Activated CD8-positive, alpha-beta memory T cell treated with anti-CD3 and anti-CD28 coated beads for 1 hour (primary cell): ENCODE measurements at places on chromosomes 3 and 15.

DNA sequence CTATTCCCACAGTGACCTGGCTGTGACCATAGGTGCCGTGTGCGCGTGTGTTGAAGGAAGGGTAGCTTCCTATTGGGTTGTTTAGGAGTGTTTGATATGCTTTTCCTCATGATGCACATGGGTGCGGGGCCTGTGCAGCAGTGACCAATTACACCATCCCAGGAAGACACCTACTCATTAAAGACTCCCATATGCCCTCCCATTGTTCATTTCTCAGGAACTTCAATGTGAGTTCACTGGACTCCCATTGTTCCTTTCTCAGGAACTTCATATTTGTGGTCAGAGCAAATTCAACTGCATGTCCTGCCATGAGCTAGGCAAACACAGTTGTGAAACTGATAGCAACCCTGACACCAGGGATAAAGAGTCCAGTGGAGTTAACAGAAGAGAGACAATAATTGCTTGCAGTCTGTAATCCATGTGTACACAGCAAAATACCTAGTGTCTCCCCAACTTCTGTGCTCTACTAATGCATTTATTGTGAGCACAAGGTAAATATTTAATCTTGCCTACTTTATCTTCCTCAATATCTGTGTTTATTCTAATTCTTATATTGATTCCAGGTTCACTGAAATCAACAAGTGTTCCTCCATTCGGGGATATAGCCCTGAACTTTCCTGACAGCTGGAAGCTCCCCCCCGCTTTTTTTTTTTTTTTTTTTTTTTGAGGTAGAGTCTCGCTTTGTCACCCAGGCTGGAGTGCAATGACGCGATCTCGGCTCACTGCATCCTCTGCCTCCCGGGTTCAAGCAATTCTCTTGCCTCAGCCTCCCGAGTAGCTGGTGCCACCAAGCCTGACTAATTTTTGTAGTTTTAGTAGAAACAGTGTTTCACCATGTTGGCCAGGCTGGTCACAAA is 57.5 kb upstream of the GCNT3 start:
- DNase-seq = no peak

GRCh38 chr3:70849911-70850699 is 537.7 kb upstream of the MDFIC2 start:
- DNase-seq = no peak

GRCh38 chr3:119230071-119230470 is 10.6 kb downstream of the B4GALT4 start:
- no peak for DNase-seq

GRCh38 chr3:185164428-185165217 is 11.8 kb upstream of the C3orf70 start:
- no peak for DNase-seq

DNA sequence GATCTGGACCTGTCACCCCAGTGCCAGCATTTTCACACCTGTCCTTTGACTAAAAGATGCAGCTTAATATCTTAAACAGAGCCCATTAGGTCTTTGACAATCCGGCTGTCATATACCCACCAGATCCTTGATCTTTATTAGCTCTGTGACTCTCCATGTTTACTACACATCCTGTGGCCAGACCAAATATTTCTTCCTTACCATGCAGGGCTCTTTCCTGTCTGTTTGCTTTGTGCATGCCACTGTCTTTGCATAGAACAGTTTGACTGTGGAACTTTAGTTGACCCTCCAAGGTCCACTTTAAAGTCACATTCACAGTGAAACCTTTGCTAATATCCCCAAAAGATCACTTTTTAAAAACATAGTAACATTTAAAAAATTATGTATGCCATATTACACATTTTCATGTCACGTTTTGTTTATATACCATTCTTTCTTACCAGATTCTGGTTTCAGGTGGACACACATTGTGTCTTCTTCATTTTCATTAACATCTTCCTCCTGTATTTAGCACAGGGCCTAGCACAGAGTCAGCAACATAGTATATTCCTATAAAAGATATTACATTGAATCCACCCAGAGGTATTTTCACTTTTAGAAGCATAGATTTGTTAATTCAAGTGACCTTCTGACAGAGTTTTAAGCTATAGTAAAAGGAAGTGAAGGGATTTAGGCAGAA is 95.8 kb downstream of the RAP2B start:
- DNase-seq = no peak

DNA sequence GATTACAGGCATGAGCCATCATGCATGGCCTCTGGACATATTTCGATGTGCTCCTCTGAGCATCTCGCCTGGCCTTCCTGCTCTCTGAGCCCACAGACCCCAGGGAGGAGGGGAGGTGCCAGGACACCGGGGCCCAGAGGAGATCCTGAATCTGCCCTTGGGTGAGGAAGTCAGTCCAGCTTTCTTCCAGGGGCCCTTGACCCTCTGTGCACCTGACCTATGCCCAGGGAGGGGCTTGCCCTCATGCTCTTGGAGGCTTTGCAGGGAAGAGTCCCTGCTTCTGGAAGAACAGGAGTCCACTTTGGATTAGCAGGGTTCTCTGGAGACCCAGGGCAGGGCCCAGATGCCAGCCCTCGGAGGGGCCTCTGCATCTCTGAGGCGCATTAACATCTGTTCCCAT is 1.4 kb downstream of the ACSBG1 start:
- DNase-seq = no peak

GRCh38 chr15:42577514-42578031 is 2.2 kb downstream of the STARD9 start:
- no peak for DNase-seq

DNA sequence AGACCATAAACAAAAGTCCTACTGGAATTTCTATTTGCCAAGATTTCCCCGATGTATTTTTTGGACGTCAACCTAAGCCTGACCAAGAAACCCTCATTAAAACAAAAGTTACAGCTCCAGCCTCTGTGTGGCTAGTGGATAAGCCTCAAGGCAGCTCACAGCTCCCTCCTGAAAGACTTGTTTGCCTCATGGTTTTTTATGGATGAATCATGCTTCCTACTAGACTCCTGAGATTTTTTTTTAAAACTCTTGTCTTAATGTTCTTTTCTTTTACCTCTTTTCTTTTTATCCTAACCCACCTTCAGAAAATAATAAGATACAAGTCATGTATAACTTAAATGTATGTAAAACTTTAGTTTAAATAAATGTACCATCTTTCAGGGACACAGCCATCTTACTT is 52.4 kb downstream of the SUCNR1 start:
- DNase-seq = no peak

- no peak for DNase-seq
Observed at GRCh38 chr3:14872706-14873105, 53.9 kb downstream of the FGD5 start.

DNA sequence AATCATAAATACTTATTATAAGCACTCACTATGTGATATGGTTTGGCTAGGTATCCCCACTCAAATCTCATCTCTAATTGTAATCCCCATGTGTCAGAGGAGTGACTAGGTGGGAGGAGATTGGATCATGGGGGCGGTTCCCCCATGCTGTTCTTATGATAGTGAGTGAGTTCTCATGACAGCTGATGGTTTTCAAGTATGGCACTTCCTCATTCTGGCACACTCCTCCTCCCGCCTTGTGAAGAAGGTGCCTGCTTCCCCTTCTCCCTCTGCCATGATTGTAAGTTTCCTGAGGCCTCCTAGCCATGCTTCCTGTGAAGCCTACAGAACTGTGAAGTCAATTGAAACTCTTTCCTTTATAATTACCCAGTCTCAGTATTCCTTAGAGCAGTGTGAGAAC is 53.3 kb upstream of the CHMP2B start:
- DNase-seq = no peak
